AG20443 (cell line): ENCODE measurements at places on chromosomes 2 and 18.

DNA sequence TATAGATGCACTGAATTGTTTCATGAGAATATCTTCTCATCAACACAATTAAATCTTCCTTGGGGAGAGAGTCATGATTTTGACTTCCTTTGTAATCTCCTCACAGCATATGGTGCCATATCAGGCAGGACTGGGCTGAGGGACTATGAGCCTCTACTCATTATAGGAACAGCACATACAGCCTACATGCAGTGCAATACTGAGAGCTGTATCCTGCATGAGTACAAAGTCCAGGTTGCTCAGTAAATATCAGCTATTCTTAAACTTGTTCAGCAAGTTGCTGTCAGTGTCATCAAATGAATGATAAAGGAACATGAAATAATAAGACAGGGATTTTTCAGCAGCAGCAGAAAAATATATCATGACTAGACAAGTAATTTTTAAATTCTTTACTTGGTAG is 10.8 kb downstream of the DLGAP1 start:
- DNase-seq = no peak

DNA sequence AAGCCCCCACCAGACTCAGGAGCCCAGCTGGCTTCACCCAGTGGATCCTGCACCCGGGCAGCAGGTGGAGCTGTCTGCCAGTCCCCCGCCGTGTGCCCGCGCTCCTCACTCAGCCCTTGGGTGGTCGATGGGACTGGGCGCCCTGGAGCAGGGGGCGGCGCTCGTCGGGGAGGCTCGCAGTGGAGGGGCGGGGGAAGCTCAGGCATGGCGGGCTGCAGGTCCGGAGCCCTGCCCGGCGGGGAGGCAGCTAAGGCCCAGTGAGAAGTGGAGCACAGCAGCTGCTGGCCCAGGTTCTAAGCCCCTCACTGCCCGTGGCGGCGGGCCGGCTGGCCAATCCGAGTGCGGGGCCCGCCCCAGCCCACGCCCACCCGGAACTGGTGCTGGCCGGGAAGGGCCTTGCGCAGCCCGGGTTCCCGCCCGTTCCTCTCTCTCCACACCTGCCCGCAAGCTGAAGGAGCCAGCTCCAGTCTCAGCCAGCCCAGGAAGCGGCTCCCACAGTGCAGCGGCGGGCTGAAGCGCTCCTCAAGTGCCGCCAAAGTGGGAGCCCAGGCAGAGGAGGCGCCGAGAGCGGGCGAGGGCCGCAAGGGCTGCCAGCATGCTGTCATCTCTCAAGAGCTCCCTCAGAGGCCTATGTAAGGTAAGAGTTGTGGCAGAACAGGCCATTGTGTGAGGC is 1307.8 kb upstream of the TMEFF2 start:
- no peak for DNase-seq

GRCh38 chr2:238776003-238776760 is 71.7 kb upstream of the TWIST2 start:
- no peak for DNase-seq

DNA sequence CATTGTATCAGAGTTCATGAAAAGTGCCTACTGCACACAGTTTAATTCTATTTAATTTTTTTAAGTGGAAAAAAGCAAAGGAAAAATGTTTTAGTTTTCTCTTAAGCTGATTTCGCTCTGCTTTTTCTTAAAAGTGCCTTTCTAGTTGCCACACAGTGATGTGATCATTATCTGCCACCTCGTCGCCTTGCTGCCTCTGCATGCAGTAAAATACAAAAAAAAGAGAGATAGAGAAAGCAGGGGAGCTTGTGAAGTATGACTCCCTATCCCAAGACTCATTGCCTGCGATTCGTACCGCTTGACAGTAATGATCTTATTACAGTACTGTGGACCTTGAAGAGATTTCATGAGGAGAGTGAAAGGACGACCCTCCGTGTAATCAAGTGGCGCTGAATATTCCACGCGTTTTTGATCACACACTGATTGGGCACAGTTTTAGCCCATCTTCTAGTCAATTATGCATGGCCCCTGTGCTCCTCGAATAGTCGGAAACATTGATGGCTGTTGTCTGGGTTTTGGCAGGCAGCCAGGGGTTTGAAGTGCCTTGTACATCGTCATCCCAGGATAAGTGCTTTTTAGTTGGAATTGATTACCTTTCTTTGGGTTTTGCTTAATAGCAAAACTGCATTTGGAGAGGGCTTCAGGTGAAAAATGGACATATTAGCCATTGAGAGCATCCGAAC is 188.3 kb downstream of the GBX2 start:
- DNase-seq = no peak

DNA sequence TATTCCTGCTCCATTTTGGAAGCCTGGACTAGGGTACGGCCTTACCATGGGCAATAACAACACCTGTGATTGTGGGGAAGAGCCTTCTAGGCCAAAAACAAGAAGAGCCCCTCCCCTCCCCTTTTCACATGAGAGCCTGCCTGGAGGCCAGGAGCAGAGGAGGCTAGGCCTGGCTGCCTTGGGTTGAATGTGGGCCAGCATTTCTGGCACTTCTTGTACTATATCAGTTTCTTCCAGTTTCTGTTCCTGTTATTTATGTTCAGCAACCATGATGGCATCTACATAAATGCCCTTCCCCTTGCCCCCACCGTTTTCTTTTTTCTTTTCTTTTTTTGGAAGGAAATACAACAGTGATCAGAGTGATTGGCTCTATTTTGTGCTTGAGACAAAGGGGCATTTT is 58.4 kb downstream of the KCTD18 start:
- no peak for DNase-seq

- DNase-seq = no peak
These were observed 23.7 kb downstream of the APOB start for GRCh38 chr2:21020031-21020667.

- DNase-seq = no peak
These were observed 58.6 kb downstream of the CERS6 start for GRCh38 chr2:168514692-168515091.

- peak; percentile 92 for DNase-seq
These were observed 41.9 kb upstream of the PTMA start for GRCh38 chr2:231666171-231667095.

DNA sequence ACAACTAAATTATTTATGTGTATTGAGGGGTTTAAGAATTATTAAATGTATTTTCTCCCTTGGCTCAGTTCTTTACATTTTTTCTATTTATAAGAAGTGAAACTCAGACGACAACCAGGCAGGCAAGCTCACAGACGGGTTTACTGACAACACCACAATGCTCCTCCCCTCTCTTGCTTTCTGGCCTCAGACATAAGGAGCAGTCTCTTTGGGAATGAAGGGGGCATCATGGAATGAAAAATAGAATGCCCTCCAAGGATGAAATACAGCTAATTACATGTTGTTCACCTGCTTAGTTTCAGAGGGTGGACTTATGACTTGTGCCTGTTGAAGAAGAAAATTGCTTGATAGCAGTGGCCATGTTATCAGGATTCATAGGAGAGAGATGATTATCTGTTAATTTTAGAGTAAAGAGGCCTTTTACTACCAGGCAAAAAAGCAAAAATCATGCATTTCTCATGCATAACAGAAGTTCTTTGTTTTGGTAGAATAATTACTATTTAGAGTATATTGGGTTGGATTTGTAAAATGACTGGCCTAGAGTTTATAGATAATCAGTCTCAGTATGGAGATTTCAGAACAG is 172.1 kb upstream of the LRRTM1 start:
- no peak for DNase-seq

GRCh38 chr18:27713738-27714095 is 463.2 kb downstream of the CDH2 start:
- peak; percentile 43 for DNase-seq

DNA sequence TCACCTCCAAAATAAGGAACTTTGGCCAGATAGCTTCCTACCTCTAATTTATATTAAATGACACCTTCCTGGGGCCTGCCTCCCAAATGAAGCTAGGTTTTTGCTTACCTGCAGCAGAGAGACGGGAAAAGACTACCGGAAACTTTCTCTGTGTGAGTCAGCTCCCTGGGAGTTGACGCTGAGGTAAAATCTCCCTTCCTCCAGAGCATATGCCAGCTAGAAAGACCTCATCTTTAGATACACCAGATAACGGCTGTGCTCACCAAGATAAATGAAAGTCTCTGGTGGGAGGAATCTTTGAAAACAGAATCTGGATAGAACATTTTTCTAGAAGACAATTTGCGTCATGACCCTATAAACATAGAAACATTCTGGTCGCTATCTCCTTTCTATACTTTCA is 99.7 kb upstream of the RFX8 start:
- DNase-seq = no peak

GRCh38 chr2:63124218-63124617 is 73.6 kb downstream of the OTX1 start:
- no peak for DNase-seq

DNA sequence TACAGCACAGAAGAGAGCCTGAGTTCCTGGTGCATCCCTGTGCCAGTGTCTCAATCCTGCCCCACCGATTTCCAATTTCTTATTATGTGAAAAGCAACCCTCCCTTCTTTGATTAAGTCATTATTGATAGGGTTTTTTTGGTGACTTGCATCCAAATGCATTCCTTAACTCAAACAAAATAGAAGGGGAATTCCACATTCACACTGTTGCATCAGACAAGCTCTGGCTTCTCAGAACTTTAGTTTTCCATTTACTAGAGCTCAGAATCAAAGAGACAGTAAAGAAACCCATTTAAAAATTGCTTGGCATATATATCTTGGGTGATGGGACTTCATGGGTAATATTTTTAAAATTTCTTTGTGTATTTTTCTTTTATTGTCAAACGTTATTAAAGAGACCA is 13.8 kb upstream of the TMEM200C start:
- no peak for DNase-seq

- no peak for DNase-seq
These were observed 54.8 kb downstream of the TMEM200C start for GRCh38 chr18:5840547-5840946.

DNA sequence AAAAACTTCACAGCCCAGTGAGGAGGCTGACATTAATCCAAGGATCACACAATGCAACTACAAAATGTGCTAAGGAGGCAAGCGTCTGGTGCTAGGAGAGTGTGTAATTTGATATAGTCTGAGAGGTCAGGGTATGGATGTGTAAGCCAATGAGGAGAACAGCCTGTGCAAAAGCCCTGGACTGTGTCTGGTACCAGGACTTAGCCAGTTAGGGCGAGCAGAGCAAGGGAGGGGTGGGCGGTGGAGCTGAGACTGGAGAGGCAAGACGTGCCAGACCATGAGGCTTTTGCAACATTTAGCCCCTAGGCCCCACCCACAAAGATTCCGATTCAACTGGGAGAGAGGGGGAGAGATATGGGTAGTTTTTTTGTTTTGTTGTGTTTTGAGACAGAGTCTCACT is 33.5 kb upstream of the SPRED2 start:
- no peak for DNase-seq

DNA sequence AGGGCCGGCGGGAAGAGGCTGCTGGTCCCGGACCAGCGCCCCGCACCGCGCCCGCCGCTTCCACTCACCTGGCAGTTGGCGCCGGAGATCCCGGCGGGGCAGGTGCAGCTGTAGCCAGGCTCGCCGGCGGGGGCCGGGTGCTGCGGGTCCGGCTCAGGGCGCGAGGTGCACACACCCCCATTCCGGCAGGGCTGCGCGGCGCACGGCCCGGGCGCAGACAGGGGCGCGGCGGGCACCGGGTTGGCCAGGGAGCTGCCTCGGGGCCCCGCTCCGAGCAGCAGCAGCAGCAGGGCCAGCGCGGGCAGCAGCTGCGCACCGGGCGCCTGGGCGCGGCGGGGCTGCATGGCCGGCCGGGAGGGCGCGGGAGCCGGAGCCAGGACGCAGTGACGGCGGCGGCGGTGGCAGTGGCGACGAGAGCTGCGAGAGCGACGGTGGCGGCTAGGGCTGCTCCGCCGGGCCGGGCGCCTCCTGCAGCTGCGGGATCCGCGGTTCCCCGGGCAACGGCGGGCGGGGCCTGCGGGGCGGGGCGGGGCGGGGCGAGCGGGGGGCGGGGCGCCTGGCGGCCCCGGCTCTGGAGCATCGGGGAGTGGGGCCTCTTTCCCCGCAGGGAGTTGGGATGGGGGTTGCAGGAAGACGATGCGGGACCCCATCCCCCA is at the start of gene DNER:
Gene DNER (minus strand): TSS at position 476 of the 656 bp plus-strand sequence. CDS start 132 bp downstream, at position 344.
- DNase-seq = peak; percentile 64

- DNase-seq = no peak
These were observed 64.7 kb downstream of the PTPN2 start for GRCh38 chr18:12819322-12819721.

GRCh38 chr2:192161656-192162290 is 33.0 kb downstream of the TMEFF2 start:
- DNase-seq = no peak
